ENCODE measurements at places on chromosomes 3 and 15.

DNA sequence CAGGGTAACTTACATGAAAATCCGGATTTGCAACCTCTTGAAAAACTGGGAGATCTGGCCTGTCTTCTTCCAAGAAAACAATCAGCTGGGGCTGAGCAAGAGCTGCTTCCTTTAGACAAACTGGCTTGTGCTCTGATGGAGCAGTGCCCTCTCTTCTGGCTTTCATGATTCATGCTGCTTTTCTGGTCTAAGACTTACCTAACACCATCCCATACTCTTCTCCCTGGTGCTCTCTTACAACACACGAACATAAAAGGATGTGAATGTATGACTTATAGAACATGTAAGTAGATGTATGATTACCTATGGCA, 9.9 kb downstream of the TJP1 start:
- DNase-seq, result no peak

GRCh38 chr3:122092460-122093165, 37.5 kb downstream of the CD86 start:
- peak; percentile 29 for DNase-seq

DNA sequence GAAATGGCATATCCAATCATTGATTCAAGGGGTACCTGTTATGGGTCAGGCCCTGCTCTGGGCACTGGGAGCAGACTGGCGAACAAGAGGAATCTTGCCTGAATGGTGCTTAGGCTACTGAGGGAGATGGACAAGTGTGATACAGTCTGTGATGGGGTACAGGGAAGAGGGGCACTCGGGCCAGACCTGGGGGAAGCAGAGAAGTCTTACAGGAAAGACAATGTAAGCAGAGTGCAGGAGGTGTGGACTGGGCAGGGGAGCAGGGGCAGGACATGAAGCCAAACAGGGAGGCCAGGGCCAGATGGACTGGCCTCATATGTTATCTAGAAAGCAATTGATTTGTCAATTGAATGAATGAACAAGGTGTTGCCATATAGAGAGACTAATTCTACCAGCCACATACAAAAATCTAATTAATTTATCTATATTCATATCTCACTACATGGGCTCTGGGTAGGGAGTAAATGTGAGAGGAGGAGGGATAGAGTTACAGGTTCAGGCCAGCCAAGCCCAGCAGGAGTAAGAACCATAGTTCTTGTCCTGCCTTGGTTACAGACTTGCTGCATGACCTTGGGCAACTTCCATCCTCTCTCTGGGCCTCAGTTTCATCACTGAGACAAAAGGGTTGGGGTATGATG, 3.6 kb upstream of the IGDCC4 start:
- no peak for DNase-seq

- no peak for DNase-seq
These were observed 215.8 kb downstream of the DPH6 start for GRCh38 chr15:35330048-35330695.

DNA sequence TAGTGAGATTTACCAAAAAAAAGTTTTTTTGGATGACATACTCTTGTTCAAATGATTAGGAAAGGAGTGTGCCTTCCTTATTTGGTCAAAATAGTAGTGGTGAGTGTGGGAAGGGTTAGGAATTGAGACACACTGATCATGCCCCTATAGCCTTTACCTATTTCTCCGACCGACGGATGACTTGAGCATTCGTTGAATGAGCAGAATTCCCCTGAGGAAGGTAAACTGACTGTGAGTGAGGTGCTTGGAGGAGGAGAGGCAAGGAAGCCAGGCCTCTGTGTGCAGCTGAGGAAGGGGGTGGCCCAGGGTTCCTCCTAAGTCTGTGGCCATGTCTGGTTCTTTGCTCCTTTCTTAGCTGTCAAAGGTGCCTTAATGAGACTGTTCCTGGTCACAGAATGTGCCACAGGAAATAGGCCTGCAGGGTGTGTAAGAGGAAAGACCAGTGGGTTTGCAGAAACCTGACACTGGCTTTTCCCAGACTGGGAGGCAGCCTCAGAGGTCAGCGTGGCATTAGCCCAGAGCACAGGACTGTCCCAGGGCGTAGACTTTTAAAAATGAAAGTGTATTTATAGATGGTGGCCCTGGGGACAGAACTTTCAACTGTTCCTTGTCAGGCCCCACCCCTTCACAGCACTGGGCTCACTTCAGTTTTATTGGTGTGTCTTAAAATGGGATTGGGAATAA, 307.7 kb upstream of the C2CD4B start:
- no peak for DNase-seq

DNA sequence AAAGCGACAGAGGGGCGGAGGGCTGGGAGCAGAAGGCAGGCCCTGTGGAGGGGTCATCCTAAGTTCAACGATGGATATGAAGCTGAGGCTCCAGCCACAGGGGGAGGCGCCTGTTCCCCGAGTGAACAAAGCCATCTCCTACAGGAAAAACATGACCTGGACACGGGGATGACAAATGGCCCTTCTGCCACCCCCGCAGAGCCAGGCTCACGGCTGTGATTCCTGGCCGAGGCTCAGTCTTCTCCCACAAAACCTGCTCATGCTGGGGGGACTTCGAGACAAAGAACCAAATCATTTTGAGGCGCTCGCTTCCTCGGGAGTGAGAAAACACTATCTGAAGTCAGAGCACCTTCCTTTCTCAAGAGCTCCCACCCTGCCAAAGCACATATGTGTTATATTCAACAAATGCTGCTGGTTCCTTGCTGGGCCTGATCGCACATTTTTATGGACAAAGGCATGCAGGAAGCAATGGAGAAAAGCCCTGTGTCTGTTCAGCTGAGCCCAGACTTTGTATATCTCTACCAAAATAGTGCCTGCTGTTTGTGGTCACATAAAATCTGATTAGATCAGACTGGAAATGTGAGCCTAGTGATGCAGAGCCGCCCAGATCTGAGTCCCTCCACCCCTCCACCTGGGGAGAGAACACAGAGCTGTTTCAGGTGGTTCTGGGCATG, 5.6 kb downstream of the RBP1 start:
- no peak for DNase-seq

Measured in stimulated activated CD4-positive, alpha-beta T cell treated with anti-CD3 and anti-CD28 coated beads, Interleukin-12 subunit alpha, Interleukin-12 subunit beta, amount 100 ng/mL, for 4 hours (primary cell).